Suprapubic skin (tissue), 4 donors: ENCODE measurements at places on chromosomes 4 and X.

- no peak overlapping the region for H3K27ac ChIP-seq
- no peak overlapping the region for H3K4me3 ChIP-seq
- no peak for DNase-seq
- no peaks in the 10 kb centered on the region for H3K4me1 ChIP-seq
- no peaks in the 10 kb centered on the region for H3K36me3 ChIP-seq
These were observed 51.6 kb downstream of the CT47B1 start for GRCh38 chrX:120824021-120824420.

GRCh38 chr4:100836929-100837328 is 319.1 kb upstream of the EMCN start:
- H3K4me3 ChIP-seq = no peak overlapping the region
- H3K27me3 ChIP-seq = no peaks in the 10 kb centered on the region
- no peak overlapping the region for H3K27ac ChIP-seq
- H3K4me1 ChIP-seq = no peaks in the 10 kb centered on the region

DNA sequence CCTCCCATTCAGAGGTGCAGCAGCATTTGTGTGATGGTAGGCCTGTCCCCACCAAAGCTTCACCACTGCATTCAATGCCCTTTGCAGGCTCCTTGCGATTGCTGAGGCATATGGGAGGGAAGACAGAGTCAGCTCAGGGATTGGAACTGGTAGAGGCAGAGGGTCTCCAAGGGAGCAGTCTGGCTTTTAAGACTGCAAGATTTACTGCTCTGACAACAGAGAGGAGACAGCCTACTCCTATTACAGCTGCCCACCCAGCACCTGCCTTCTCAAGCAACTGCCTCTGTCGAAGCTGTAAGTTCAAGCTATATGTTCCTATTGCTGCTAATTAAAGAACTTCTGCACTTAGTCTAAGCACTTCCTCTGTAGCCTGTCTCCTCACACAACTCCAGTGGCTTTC is 481.8 kb downstream of the FGF13 start:
- DNase-seq = no peak
- no peak overlapping the region for H3K4me3 ChIP-seq
- H3K36me3 ChIP-seq = no peaks in the 10 kb centered on the region
- no peaks in the 10 kb centered on the region for H3K27me3 ChIP-seq

DNA sequence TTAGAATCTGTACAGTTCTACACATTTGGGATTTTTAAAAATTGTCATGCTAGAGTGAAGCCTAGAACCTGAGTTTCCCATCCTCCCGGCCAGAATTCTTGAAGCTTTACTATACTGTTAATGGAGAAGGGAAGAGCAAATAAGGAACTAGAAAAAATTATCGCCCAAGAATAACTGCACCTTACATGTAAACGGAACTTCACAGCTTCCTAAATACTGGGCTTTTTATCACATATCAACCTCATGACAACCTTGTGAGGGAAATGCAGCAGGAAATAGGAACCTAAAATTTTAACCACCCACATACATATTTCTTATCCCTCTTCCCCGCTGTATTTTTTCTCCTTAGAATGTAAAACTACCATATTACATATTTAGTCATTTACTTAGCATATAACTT is 19.3 kb downstream of the ARHGEF9 start:
- H3K27ac ChIP-seq = no peak overlapping the region
- H3K4me1 ChIP-seq = no peaks in the 10 kb centered on the region
- DNase-seq = no peak
- H3K27me3 ChIP-seq = no peaks in the 10 kb centered on the region
- H3K36me3 ChIP-seq = no peaks in the 10 kb centered on the region
- H3K4me3 ChIP-seq = no peak overlapping the region

DNA sequence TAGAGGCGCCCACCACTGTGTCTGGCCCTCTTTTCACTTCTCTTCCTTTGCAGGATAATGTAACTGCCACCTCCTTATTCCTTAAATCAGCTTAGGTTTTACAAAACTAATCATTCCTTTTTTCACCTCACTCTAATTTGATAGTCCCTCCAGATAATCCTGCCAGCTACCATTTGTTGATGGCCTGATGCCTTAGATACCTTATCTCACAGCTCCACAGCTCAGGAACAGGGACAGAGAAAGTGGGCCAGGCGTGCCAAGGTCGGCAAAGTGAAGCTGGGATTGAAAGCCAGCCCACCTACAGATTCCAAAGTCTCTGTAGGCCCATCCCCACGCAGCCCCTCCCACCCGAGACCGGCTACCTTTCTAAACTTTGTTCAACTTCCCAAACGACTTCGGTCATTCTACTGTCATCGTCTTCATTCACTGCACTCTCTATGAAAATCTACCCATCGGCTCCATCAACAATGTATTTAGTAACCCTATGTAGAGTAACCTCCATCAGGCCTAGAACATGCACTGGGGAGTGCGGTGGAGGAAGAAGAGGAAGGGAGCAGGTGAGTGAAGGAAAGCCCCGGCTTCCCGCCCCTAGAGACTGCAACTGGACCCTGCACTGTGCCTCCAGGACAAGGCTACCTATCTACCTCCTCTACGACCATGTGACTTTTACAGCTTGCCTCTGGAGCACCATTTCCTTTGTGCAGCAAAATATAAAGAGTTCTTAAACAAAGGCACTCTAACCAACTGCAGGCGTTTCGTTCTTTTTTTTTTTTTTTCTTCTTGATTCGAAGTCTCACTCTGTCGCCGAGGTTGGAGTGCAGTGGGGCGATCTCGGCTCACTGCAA is 1.5 kb downstream of the CASP6 start:
- peaks cover 5% of the 10 kb centered on the region for H3K36me3 ChIP-seq
- H3K27me3 ChIP-seq = no peaks in the 10 kb centered on the region
- peaks cover 37% of the 10 kb centered on the region for H3K4me1 ChIP-seq
- DNase-seq = no peak
- peak overlapping the region; percentile 86 for H3K27ac ChIP-seq

DNA sequence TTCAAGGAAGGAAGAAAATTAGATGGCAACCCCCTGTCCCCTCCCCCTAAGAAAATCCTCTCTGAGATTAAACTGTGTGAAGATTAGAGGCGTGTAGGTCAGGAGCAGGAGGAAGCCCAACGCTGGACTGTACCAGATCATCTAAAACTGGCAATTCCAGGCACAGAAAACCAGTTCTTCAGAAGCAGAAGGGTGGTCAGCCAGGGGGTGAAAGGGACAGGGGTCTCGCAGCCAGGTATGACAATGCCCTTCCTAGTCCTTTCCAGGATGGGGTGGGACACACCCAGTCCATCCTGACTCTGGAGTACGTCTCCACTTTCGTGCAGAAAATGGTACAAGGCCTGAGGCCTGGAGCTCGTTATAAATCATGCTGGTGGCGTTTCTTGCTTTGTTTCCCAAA is 3.3 kb upstream of the RHOH start:
- H3K27ac ChIP-seq = no peak overlapping the region
- no peaks in the 10 kb centered on the region for H3K4me1 ChIP-seq
- no peaks in the 10 kb centered on the region for H3K36me3 ChIP-seq
- H3K4me3 ChIP-seq = no peak overlapping the region

DNA sequence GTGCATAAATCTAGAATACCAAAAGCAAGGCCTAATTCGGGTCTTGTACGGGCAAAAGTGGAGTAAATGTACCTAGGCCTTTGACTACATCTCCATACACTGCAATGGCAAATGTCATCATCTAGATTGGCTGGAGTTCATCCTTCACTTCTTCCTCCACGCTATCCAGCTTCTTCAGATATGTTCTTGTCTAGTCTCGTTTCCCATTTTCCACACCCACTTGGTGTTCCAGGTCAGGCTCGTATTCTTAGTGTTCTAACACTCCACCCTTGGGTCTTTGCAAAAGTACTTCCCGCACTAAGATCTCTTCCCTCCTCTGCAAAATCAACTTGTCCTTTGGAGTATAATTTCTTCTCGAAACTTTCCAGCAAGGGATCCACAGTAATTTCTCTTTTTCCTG is 1.4 kb downstream of the COQ2 start:
- H3K27me3 ChIP-seq = no peaks in the 10 kb centered on the region
- H3K4me3 ChIP-seq = no peak overlapping the region
- no peak for DNase-seq
- no peaks in the 10 kb centered on the region for H3K36me3 ChIP-seq
- H3K4me1 ChIP-seq = peaks cover 22% of the 10 kb centered on the region

DNA sequence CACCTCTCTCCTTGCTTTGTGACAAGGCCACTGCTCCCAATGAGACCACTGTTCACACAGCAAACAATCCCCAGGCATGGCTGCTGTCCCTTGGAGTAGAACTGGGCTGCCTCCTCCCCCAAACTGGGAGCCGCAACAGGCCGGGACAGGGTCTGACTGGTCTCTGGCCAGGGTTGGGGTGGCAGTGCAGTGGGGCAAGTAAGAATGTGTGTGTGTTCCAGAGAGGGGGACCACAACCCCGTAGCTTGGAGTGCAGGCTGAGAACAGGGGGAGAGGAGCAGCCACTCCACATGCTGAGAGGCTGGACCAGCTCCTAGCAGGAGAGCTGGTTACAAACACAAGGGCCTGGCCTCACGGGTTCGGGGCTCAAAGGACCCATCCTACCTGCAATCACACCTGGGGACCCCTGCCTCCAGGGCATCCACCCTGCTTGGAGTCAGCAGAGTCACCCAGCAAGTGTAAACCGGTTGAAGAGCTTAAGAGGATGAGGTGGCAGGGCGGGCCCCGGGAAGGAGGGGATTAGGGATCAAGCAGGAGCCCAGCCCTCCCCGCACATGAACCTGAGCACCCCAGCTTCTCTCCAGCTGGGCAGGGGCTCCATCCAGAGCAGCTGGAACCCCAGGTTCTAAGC is 3.8 kb upstream of the ZNF185 start:
- peaks cover 16% of the 10 kb centered on the region for H3K4me1 ChIP-seq
- H3K27ac ChIP-seq = no peak overlapping the region
- DNase-seq = no peak
- no peak overlapping the region for H3K4me3 ChIP-seq
- no peaks in the 10 kb centered on the region for H3K36me3 ChIP-seq
- H3K27me3 ChIP-seq = no peaks in the 10 kb centered on the region

DNA sequence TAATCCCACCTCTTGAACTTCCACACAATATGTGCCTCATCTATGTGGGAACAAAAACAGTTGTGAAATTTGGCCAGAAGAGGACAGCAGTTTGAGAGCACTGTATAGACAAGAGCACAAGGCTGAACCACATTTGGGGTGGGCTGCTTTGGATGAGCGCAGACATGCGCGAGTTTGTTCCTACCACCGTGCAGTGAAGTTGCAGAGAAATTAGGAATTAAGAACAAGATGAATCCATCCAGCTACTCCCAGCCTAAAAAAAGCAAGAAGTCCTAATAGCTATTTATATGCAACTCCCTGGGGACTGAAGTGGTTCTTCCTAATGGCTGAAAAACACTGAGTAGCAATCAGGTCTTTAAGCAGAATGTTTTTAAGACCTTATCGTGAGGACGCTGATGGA is 1.0 kb downstream of the GAB3 start:
- H3K27ac ChIP-seq = no peak overlapping the region
- H3K36me3 ChIP-seq = no peaks in the 10 kb centered on the region
- H3K27me3 ChIP-seq = no peaks in the 10 kb centered on the region
- peaks cover 3% of the 10 kb centered on the region for H3K4me1 ChIP-seq
- DNase-seq = no peak

GRCh38 chr4:86338989-86339388 is 20.9 kb downstream of the MAPK10 start:
- H3K4me3 ChIP-seq = no peak overlapping the region
- H3K4me1 ChIP-seq = no peaks in the 10 kb centered on the region

DNA sequence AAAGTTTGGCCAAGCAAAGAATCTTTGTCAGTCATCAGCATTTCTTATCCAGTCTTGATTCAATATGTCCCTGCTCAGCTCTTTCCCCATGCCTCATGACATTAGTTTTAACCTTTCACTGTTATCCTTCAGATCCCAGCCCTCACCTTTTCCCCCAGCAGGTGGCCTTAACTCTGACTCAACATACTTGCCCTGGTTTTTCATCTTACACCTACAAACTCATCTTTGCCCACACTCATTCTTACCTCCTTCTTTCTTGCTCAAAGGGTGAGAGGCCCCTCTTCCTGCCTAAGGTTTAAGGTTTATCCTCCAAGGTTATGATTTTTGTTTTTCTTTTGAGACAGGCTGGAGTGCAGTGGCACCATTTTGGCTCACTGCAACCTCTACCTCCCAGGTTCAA is 10.6 kb upstream of the ANXA5 start:
- DNase-seq = no peak
- no peak overlapping the region for H3K27ac ChIP-seq
- H3K36me3 ChIP-seq = no peaks in the 10 kb centered on the region
- peaks cover 6% of the 10 kb centered on the region for H3K4me1 ChIP-seq

DNA sequence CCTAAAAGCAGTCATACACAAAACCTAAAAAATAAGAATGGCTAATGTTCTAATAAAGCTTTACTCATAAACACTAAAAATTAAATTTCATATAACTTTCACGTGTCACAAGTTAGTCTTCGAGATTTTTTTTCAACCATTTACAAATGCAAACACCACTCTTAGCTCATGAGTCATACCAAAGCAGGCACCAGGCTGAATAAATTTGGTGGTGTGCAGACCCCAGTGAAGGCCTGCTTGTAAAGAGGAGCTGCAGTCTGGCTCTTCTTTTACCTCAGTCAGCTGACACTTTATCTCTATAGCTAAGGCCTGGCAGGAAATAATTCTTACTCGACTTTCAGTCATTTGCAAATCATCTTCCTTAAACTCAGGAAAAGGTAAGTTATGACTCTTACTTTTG is 37.4 kb downstream of the CLOCK start:
- no peak overlapping the region for H3K4me3 ChIP-seq
- H3K27ac ChIP-seq = no peak overlapping the region
- DNase-seq = no peak
- H3K27me3 ChIP-seq = no peaks in the 10 kb centered on the region

GRCh38 chrX:45851434-45851991 is 650.8 kb upstream of the DIPK2B start:
- H3K27me3 ChIP-seq = no peaks in the 10 kb centered on the region
- peak overlapping the region; percentile 90 for H3K27ac ChIP-seq

GRCh38 chr4:112545346-112545745 is 29.4 kb upstream of the NEUROG2 start:
- no peaks in the 10 kb centered on the region for H3K27me3 ChIP-seq
- H3K4me1 ChIP-seq = no peaks in the 10 kb centered on the region
- H3K27ac ChIP-seq = no peak overlapping the region
- no peaks in the 10 kb centered on the region for H3K36me3 ChIP-seq
- H3K4me3 ChIP-seq = no peak overlapping the region
- DNase-seq = no peak

DNA sequence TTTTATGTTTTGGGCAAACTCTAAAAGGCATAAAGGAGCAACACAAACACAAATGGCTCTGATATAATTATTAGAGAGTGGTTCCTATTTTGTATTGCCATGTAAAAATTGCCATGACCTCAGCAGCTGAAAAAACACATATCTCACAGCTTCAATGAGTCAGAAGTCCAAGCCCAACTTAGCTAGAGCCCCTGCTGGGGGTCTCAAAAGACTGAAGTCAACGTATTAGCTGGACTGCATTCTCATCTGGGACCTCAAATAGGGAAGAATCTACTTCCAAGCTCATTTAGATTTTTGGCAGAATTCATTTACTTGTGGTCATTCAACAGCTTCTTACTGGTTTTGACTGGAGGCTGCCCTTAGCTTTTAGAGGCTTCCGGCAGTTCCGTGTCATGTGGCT is 47.4 kb downstream of the FREM3 start:
- no peaks in the 10 kb centered on the region for H3K27me3 ChIP-seq
- no peaks in the 10 kb centered on the region for H3K36me3 ChIP-seq
- no peaks in the 10 kb centered on the region for H3K4me1 ChIP-seq
- no peak overlapping the region for H3K4me3 ChIP-seq
